Stimulated activated memory B cell treated with anti-CD40 and anti-IgM and Interleukin-4, amounts not matched to agents 10 μg/mL and 1 μg/mL and 100 μg/mL, for 72 hours (primary cell): ENCODE measurements at places on chromosomes 13 and 19.

DNA sequence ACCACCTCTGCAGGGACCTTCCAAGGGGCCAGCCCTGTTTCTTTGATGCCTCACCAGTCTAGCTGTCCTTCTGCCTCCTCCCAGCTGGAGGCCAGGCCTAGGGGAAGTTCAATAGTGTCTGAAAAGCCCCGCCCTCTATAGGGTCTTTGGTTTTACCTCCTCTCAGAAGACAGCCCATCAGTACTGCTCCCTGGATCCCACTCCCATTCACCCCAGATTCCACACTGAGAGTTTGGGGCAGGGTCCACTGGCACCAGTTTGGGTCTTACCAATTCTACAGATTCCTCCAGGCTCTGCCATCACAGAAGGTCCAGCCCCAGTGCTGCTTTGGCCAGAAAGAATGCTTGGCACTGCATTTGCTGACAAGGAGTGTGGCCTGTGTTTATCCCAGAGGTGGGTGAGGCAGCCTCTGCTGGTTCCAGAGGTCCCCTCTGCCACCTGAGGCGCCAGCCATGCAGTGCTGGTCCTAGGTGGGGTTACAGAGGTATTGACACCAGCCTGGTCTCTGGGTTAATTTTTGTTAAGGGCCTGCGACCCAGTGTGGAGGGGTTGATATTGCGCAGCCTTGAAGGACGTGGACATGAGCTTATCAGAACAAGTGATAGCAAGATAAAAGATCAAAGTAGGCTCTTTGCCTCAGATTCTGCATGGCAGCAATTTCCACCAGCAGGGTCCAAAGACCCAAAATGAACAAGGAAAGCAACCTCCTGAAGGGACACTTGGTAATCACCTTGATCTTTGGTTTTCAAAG lies 41.4 kb upstream of the IGSF23 start:
- no peak for ATAC-seq

- no peak for ATAC-seq
Measured at GRCh38 chr19:3459089-3459881, 21.0 kb downstream of the SMIM24 start.

- ATAC-seq = no peak
Measured at GRCh38 chr19:19067276-19068072, 3.7 kb downstream of the SLC25A42 start.

DNA sequence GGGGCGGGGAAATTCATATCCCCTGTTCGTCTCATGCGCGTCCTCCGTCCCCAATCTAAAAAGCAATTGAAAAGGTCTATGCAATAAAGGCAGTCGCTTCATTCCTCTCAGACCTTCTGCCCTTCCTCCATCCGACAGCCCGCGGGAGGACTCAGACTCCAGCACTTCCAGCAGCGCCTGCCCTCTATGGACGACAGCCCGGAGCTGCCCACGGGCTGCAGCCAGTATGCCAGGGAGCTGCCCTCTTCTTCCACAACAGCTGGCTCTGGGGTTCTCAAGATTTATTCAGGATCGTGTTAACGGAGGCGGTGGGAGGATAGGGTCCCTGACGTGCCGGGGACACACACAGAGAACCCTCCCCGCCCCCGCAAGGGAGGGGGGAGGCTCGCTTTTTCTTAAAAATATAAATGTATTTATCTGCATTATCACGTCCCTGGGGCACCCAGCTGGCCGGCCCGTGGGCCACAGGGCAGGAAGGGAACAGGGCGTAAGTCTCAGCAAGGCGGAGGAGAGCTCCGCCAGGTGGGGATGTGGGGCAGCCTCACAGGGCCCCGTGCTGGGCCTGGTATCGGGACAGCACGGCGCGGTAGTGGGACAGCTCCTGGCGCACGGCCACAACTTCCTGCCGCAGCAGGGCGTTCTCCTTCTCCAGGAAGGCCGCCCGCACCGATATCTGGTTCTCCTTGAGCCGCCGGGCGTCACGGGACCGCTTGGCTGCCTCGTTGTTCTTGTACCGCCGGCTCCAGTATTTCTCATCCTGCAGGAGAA lies 6.7 kb downstream of the DBP start:
- ATAC-seq = no peak
